ENCODE measurements at places on chromosomes 16 and 17.

GRCh38 chr16:70749681-70750601, 51.0 kb downstream of the VAC14 start:
- DNase-seq: peak; percentile 55

- DNase-seq: peak; percentile 50
Measured at GRCh38 chr17:3688027-3688553, 7.9 kb downstream of the P2RX5 start.

- DNase-seq: no peak
Measured at GRCh38 chr16:56775162-56775561, 45.2 kb downstream of the NUP93 start.

DNA sequence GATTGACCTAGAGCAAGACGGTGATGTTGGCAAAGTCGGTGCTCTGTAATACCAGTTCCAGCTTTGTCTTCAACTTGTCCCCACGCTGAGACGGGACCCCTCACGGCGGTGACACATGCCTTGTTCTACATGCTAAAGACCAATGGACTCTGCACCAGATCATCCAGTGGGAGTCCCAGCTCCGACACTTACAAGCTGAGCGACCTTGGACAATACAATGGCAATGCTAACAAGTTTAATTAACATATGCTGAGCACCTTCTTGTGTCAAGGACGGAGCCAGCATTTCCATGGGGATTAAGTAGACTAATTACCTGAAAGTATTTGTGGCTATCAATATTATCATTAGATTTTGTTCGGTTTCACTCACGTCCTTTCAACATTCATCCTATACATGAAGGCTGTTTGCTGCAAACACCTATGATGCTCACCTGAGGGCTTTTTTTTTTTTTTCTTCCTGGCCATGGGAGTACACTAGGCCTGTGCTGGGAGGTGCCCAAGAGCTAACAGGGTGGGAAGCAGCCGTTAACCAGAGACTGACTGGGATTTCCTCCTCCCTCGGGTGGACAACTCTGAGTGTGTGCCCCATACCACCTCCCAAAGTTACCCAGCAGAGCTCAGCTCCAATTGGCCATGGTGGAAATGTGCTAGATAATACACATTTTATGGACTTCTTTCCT, 308.6 kb upstream of the ZFHX3 start:
- DNase-seq: no peak

- no peak for DNase-seq
Measured at GRCh38 chr16:29310852-29311314, 95.6 kb downstream of the NPIPB11 start.

DNA sequence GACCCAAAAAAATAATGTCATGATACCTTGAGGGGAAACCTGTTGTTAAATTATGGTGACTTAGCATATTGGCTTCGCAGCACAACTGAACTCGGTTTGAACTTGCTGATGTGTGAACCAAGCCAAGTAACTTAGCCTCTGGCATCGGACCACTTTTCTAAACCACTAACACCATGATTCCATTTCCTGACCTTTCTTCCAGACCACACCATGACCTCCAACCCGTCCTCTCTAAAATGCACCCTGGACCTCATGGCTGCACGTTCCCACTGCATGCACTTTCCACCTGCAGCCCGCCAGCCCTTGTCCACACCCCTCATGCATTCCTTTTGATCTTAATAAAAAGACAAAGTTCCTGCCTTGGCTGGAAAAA, 29.3 kb downstream of the DYNLRB2 start:
- DNase-seq: no peak

DNA sequence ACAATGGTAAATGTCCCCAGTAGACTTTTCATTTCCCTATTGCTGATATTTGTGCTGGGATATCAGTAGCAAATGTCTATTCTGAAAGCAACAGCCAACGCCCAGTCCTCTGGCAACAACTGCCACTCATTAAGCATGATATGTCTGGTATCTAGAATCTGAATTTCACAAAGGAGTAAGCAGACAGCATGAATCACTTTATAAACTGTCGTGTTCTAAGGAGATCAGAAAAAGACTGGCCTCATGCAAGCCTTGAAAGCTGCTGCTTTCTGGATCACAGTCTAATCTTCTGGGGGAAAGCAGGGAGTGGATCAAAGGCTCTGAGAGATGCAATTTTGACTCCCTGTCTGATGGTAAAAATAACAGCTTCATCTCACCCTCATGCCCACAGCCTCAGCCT, 153.1 kb upstream of the NOG start:
- DNase-seq: peak; percentile 8

DNA sequence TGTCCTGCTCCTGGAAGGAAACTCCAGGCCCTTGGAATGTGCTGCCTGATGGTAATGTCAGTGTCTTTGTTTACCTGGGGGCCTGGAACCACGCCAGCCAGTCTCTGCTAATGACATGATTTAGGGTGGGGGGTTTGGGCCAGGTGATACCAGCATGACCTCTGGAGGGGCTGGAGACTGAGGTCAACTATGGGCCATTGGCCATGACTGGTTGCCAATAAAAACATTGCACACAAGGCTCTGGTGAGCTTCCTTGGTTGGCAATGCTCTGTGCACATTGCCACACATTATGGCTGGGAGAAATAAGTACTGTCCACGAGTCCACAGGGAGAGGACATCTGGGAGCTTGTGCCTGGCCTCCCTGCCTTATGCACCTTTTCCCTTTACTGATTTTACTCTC, 52.5 kb downstream of the LITAF start:
- DNase-seq: no peak
